ENCODE measurements at places on chromosomes 5 and 9. TPM values are rescaled to one million over a fixed set of nuclear protein-coding genes. Genes with fewer than 3 reads are reported as not detected.

RPL37 gene
- polyA plus RNA-seq = 1,994 TPM

LHFPL2 gene
- 0.20 TPM for polyA plus RNA-seq

EIF4EBP3 gene
- polyA plus RNA-seq = 22.2 TPM

ANKRD55 gene
- polyA plus RNA-seq = not detected

EQTN gene
- polyA plus RNA-seq = not detected

MYORG gene
- 0.67 TPM for polyA plus RNA-seq

CCDC192 gene
- polyA plus RNA-seq = not detected

OTP gene
- not detected for polyA plus RNA-seq

EXOSC2 gene
- 24.2 TPM for polyA plus RNA-seq
